ENCODE measurements at places on chromosomes 2 and 18.
A peak's percentile ranks its signal among the peaks of the same experiment; 100 is the strongest.

DNA sequence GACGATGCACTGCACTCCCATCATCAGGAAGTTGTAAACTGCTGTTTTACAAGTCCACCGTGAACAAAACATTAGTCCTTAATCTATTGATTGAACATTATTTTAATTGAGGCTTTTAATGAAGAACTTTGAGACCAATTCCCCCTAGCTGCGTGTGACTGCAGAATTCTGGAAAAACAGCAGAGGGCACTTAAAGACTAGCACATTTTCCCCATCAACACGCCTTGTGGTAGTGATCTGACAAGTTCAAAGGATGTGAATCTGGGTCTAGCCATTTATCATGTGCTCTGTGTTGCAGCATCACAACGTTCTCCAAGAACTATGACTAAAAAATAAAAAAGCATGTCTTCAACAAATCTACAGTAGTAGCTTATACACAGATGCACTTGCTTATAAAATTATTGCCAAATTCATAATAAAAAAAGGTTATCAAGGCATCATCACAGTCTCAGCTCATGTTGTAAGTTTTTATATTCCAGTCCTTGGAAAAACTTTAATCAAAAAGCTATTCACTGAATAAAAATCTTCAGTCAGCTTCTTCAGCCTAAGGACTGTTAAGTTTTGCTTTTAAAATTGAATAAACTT is 35.8 kb downstream of the SKOR2 start:
- peak; percentile 18 for DNase-seq

GRCh38 chr2:120935339-120936313 is 200.0 kb downstream of the GLI2 start:
- peak; percentile 65 for DNase-seq

- DNase-seq, result no peak
These were observed 104.3 kb downstream of the TTC27 start for GRCh38 chr2:32732120-32732519.

- DNase-seq, result no peak
These were observed 21.4 kb upstream of the MTA3 start for GRCh38 chr2:42547014-42547413.

DNA sequence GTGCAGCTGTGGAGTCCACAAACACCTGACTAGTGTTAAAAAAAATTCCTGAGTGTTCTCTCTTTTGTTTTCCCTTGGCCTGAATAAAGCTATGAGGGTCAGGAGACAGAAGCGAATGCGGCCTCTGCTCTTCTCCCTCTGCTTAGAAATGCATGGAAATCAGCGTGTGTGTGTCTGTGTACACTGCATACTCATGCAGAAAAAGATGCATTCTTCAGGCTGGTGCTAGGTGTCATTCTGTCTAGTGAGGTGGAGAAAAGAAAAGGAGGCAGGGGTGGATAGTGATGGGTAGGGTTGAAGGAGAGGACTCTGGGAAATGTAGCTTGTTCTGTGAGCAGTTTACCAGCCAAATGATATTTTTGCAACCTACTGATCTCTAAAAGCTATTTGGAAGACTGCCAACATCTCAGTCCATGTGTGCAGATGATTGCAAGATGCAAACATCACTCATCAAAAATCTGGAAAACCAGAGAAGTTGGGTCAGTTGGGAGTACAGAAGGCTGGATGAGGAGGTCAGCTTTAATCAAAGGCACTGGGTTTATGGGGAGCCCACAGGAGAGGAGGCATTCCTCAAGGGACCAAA is 177.7 kb downstream of the INSIG2 start:
- no peak for DNase-seq

GRCh38 chr2:181426672-181427071 is 30.5 kb upstream of the ITGA4 start:
- no peak for DNase-seq

GRCh38 chr2:108594132-108594981 is 60.1 kb downstream of the LIMS1 start:
- DNase-seq, result no peak

- DNase-seq, result no peak
These were observed 126.9 kb upstream of the LINC00305 start for GRCh38 chr18:64275593-64276300.

DNA sequence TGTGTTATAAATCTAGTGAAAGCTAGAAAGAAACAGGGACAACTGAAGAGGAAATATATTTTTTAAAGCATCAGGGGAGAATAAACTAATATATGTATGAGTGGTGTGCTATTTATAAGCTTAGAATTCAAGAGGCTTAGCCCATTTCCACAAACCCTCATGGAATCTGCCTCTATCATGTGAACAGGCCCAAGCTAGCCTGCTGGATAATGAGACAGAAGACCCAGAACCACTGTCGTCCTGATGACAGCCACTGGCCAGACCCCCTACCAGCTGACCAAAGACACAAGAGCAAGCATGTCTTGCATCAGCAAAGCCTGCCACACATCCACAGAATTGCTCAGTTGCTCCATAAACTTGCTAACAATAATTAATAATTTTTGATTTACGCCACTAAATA is 382.3 kb upstream of the NXPH2 start:
- DNase-seq, result no peak

- no peak for DNase-seq
These were observed 74.6 kb downstream of the CPS1 start for GRCh38 chr2:210630873-210631560.

- no peak for DNase-seq
These were observed 45.7 kb downstream of the RPL31 start for GRCh38 chr2:101047774-101048173.

DNA sequence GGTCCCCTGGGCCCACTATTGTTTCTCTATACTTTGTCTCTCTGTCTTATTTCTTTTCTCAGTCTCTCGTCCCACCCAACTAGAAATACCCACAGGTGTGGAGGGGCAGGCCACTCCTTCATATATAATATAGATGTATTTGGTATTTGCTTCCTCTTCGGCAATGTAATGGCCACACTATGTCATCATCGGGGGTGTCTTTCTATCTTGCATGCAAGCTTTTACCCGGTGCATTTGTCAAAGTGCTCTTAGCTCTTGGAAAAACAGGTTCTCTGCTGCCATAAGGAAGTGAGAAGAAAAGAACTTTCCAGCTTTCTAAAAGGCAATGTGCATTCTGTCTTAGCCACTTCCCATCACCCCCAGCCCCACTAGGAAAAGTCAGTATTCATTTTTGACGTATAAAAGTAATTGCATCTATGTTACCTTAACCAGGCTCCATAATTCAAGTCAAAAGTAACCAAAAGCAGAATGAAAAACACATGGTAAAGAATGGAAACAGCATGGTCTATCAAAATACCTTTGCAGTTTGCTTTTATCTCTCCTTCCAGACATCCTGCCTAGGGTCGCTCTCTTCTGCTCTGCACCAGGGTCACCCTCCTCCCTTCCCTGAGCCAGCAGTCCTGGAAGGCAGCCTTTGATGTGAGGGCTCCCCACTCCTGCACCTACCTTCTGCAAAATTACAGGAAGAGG is 27.2 kb upstream of the FHL2 start:
- DNase-seq, result no peak

- DNase-seq, result no peak
These were observed 36.8 kb downstream of the CPS1 start for GRCh38 chr2:210593166-210593565.

DNA sequence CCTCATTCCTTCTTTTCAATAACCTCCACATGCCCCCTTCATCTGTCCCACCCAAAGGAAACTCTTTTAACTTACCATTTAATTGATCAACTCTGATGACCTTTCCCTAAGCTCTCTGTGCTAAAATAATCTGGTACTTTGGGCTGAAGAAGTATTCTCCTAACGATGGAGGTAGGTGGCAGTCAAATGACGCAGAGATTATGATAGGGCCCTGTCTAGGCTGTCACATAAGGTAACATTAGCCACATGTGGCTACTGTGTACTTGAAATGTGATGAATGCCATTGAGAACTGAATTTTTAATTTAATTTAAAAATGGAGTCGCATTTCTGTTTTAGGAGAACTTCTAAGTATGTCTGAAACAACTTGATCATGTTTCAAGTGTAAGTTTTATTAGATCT is 140.5 kb upstream of the TNP1 start:
- no peak for DNase-seq

DNA sequence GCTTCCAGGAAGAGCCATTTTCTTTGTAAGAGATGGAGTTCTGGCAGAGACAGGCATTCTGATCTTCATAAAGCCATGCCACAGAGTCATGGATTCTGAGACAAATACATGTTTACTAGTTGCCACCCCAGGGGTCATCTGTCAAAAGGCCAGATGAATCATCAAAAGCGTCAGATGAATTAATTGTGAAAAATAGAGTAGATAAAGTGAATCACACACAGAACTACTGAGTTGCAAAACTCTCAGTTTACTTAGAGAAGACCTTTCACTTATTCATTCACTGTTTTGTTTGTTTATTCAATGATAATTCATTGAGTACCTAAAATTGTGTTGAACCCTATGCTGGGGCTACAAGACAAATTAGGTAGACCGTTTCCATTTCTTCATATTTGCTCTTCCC is 157.7 kb upstream of the SERPINE2 start:
- no peak for DNase-seq

DNA sequence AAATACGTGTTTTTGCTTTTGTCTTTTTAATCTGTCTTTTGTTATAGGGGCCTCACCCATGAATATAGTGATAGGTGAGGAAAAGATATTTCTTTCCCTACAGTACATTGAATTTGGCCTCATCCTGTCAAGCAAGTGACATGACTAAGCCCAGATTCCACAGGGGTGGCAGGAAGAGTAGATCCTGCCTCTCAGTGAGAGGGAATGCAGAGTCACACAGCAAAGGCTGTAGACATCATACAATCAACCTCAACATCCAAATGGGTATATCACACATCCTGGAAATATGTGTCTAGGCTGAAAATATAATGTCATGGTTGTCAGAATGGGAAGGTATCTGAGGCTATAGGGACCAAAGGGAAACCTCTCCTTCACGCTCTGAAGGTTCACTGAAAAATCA is 269.6 kb downstream of the CDH20 start:
- no peak for DNase-seq

- DNase-seq, result no peak
These were observed 90.0 kb upstream of the CTDP1 start for GRCh38 chr18:79589601-79590091.

DNA sequence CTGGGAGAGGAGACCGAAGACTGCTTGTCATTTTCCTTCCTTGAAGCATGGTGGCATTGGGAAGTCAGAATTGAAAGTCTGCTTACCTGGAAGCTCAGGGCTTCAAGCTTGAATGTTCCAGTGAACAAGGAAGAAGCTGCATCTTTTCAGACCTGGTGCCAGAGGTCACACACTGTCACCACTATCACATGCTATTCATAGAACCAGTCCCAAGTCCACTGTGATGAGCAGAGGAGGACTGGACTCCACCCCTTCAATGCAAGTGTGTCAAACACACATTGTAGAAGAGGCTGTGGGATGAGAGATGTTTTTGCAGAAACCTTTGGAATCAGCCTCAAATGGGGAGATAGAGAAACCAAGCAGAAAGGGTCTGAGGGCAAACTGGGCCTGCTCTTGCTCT is 81.4 kb downstream of the LYPD1 start:
- no peak for DNase-seq

DNA sequence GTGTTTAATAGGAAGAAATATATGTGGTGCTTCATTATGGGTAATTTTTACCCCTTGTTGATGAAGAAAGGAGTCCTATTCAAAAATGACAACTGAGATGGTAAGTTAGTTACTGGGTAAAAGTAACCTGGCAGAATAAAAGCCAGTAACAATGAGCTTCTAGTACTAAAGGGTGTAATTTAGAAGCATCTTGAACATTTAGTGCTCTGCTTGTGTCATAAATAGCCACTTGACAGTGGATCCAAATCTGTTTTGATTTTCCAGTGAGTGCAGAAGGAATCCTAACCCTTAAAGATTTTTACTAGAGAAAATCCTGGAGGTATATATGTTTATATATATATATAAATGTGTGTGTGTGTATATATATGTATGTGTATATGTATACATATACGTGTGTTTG is 15.1 kb downstream of the COMMD1 start:
- no peak for DNase-seq

DNA sequence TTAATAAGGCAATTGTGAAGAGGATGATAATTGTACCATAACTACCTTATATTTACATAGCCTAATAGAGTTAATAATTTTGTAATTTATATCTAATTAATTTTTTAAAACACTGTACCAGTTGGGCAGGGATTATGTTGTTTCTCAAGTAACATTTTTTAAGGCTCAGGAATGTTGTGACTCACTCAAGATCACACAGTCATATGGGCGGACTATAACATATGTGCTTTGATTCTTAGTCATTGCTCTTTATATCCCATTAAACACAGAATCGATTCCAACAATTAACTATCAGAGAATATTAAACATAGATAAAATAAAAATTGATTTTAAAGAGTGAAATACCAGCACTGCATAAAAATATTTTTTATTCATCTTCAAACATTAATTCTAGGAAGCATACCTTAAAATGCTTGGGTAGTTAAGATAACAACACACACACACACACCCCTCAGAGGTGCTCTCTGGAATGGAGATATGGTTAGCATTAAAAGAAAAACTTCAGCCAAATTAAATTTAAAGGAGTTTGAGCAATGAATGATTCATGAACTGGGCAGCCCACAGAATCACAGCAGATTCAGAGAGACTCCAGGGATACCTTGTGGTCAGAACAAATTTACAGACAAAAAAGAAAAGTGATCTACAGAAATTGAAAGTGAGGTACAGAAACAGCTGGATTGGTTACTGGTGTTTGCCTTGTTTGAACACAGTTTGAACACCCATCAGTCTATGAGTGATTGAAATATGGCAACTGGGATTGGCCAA is 869.4 kb upstream of the ID2 start:
- DNase-seq, result no peak

GRCh38 chr18:6590326-6590725 is 139.2 kb upstream of the ARHGAP28 start:
- DNase-seq, result no peak

GRCh38 chr18:7658701-7659100 is 91.6 kb downstream of the PTPRM start:
- no peak for DNase-seq

DNA sequence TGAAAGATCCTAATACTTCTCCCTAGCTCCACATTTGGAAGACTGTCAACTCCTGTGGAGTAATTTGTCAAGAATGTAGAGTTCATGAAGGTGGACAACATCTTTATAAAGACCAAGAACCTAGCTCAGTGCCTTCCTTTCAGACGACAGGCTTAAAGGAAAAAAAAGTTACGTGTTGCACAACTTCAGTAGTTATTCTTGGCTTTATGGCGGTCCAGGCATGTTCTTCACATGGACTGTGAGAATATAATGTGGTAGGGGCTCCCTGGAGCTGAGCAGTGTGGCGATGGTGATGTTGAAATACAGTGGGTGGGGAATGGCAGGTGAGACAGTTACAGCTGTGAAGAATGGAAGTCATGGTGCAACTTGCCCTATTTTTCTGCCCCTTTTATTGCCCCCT is 3.9 kb downstream of the TAF1B start:
- no peak for DNase-seq

DNA sequence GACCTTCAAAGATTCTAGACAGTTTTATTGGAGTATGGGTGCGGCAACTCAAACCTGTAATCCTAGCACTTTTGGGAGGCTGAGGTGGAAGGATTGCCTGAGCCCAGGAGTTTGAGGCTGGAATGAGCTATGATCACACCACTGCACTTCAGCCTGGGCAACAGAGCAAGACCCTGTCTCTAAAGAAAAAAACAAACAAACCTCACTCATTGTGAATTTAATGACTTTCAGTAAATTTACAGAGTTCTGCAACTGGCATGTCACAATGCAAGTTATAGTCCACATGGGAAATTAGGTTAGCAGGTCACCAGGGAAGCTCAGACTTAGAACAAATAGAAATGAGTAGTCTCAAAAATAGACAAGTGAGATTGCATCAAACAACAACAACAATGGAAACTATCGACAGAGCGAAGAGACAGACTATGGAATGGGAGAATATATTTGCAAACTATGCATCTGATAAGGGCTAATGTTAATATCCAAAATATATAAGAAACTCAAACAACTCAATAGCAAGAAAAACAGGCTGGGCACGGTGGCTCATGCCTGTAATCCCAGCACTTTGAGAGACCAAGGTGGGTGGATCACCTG is 6.7 kb upstream of the NRBP1 start:
- DNase-seq, result no peak
